ENCODE measurements at places on chromosomes 12 and 14.

GRCh38 chr12:71276541-71276940 is 118.7 kb upstream of the TSPAN8 start:
- no peak for DNase-seq

DNA sequence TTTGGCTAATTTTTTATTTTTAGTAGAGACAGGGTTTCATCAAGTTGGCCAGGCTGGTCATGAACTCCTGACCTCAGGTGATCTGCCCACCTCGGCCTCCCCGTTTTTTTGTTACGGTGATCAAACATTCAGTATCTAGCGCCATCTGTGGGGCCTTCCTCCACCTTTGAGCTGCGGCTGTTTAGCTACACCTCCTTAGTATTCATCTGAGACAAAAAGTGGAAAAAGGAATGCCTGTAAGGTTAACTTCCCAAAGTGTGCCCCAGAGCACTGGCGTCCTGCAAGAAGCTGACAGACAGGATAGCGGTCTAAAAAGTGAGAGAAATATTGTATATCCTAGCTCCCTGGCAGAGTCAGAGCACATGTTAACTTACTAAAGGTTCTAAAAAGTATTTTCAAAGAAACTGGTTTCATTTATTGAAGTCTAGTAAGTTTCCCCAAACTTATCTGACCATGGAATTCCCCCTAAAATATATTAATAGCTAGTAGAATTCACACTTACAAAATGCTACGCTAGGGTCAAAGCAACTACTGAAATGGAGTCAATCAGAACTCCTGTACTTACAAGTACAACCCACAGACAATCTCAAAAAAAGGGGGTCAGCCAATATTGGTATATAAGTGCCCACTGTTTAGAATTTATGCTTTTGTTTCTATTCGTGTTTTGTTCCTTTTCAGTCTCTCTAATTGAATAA is 59.1 kb downstream of the DUSP16 start:
- no peak for DNase-seq

GRCh38 chr12:50195832-50196231 is 28.7 kb upstream of the CERS5 start:
- no peak for DNase-seq

DNA sequence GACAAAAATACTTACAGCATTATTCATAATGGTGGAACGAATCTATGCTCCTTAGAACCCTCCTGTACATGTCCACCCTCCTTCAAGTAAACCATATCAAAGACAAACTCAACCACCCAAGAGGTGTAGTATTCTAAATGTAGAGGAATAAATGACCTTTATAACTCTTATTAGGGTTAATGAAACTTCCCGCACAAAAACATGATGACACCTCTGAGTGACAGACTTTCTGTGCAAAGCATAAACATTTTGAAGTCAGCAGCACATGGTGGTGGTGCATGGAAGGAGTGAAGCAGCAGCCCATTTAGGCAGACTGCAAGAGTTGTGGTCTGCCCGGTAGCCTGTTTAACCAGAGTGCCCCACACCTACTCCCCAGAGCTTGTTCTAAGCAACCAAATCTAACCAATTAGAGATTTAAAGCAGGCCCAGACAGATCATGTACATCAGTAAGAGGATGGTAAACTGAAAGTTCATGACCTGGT is 615 bp upstream of the ASB8 start:
- no peak for DNase-seq

- no peak for DNase-seq
These were observed 93.9 kb downstream of the RPS6KA5 start for GRCh38 chr14:90966493-90966892.

- no peak for DNase-seq
These were observed 90.0 kb downstream of the PPM1H start for GRCh38 chr12:62844915-62845314.

DNA sequence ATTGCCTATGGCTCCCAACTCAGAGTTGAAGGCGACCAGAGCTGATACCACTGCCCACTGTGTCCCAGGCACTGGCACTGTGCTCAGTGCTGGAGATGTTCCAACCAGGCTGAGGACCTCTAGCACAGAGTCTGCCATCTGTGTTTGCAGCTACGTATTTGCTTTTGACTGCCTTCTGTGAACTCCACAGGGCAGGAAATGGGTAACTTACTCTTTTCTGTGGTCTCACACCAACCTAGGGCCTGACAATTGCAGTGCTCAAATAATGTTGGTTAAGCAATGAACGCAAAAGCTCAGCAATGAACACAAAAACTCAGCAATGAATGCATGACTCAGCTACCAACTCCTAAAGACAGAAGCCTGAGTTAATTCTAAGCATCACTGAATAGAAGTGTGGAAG is 202.8 kb downstream of the NUAK1 start:
- no peak for DNase-seq

- DNase-seq = no peak
These were observed 207.5 kb downstream of the CALM1 start for GRCh38 chr14:90604356-90604755.
